ENCODE measurements at places on chromosomes 12 and 14.

DNA sequence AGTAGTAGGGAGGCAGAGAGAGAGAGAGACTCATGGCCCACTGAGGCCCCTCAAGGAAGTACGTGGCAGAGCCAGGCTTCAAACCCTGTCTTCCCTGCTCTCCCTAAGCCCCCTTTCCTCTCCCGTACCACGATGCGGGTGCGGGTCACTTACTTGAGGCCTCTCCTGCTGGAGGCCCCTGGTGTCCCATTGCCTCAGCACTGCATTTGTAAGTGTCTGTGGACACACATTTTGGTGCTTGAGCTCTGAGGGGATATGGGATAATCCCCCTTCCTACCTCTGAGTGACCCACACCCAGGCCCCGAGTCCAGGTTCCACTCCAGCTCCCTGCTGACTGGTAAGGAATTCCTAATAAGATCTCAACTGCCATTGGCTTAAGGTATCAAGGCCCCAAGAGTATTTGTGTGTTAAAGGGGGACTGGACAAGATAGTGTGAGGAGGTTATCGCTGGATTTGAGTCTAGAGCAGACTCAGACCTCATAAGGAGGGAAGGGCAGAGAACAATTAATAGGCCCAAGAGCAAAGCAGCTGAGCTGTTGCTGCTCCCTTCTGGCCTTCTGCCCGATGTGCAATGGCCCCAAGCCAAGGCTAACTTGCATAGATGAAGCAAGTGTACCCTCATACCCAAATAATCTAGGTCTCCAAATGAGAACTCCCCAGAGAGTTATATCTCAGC lies 71.9 kb downstream of the CRACR2A start:
- peak; percentile 9 for DNase-seq

- DNase-seq, result no peak
Measured at GRCh38 chr12:100123316-100124095, 19.2 kb downstream of the BLTP3B start.

DNA sequence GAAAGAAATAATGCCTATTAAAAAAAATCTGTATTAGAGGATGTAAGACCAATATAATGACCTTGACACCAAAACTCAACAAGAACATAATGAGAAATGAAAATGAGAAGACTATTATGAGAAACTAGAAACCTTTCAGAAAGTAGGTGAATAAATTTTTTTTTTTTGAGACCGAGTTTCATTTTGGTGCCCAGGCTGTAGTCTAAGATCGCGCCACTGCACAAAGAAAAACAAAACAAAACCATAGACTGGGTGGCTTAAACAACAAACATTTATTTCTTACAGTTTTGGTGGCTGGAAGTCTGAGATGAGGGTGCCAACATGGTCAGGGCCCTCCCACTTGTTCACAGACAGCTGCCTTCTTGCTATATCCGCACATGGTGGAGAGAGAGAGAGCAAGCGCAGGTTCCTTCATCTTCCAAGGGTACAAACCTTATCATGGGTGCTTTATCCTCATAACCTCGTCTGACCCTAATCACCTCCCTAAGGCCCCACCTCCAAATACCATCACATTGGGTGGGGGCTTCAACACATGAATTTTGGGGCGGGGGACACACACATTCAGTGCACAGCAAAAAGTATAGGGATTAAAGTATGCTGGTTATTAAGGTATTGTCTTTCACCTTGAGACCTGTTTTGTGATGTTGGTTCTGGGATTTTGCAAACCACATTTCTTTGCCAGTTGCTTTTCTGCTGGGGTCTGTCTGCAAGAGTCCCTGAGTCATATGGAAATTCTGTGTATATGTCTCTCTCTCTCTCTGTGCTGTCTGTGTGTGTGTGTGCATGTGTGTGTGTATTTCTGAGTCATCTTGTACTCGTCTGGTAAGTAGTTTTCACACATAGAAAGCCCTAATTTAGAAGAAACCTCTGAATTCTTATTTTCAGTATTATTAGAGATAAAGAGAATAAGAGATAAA lies 26.2 kb downstream of the ZCRB1 start:
- DNase-seq, result peak; percentile 57

- no peak for DNase-seq
Measured at GRCh38 chr14:59282378-59282765, 93.9 kb downstream of the DAAM1 start.

DNA sequence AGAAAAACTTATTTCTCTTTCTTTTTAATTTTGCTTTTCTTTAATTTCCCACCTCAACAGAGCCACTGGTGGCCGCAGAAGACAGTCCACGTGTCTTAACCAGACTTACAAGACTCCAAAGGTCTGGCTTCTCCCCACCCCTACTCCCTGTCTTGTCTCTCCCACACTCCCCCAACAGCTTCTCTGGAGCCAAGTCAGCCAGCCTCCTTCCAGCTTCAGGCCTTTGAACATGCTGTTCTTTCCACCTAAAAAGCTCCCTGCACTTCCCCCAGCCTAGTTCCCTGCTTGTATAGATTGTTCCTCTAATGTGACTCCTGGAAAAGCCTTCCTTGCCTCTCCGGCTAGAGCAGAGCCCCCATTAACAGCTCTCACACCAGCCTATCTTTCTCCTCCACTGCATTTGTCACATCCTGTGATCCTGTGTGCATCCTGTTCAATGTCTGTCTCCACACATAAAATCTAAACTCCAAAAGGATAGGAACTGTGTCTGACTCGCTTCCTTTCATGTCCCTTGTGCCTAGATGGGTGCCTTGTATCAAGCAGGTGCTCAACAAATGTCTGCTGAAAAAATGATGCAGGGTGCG lies 7.8 kb upstream of the DYNLL1 start:
- DNase-seq, result no peak

- no peak for DNase-seq
Measured at GRCh38 chr12:72723732-72724131, 451.6 kb downstream of the TRHDE start.

DNA sequence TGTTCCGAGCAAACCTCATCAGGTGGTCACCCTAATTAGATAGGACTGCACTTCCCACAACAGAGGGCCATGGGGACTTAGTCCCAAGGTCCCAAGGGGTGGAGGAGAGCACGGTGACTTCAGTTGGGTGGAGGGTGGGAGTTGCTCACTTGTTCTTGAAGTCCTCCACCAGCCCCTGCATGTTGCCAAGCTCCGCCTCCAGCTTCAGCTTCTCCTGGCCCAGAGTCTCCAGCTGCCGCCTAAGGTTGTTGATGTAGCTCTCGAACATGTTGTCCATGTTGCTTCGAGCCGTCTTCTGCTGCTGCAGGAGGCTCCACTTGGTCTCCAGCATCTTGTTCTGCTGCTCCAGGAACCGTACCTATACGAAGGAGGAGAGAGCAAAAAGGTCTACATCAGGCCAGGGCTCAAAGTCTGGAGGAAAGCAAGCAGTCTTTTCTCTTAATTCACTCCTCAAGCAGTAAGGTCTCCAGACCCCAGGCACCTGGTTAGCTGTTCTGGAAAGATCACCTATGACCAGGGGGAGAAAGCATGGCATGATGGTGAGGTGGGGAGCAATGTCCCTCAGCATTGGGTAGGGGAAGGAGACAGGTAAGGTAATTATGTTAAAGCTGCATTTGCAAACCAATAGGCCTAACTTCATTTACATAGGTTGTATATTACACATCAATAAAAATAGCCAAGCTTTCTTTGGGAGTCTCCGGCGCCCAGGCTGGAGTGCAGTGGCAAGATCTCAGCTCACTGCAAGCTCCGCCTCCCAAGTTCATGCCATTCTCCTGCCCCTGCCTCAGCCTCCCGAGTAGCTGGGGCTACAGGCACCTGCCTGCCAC lies 2.9 kb downstream of the KRT8 start:
- no peak for DNase-seq

DNA sequence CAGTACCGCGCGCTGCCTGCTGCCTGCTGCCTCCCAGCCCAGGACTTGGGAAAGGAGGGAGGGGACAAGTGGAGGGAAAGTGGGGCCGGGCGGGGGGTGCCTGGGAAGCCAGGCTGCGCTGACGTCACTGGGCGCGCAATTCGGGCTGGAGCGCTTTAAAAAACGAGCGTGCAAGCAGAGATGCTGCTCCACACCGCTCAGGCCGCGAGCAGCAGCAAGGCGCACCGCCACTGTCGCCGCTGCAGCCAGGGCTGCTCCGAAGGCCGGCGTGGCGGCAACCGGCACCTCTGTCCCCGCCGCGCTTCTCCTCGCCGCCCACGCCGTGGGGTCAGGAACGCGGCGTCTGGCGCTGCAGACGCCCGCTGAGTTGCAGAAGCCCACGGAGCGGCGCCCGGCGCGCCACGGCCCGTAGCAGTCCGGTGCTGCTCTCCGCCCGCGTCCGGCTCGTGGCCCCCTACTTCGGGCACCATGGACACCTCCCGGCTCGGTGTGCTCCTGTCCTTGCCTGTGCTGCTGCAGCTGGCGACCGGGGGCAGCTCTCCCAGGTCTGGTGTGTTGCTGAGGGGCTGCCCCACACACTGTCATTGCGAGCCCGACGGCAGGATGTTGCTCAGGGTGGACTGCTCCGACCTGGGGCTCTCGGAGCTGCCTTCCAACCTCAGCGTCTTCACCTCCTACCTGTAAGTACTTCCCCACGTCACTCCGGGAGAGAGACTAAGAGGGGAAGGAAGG lies at the start of gene LGR5:
TSS of gene LGR5 (plus strand) at position 186 of the 732 bp plus-strand sequence. CDS start at position 469, 283 bp downstream.
- peak; percentile 58 for DNase-seq

- no peak for DNase-seq
Measured at GRCh38 chr12:120847814-120848213, 56.3 kb downstream of the SPPL3 start.

GRCh38 chr12:49108958-49109404 lies 1.7 kb downstream of the LMBR1L start:
- peak; percentile 89 for DNase-seq

DNA sequence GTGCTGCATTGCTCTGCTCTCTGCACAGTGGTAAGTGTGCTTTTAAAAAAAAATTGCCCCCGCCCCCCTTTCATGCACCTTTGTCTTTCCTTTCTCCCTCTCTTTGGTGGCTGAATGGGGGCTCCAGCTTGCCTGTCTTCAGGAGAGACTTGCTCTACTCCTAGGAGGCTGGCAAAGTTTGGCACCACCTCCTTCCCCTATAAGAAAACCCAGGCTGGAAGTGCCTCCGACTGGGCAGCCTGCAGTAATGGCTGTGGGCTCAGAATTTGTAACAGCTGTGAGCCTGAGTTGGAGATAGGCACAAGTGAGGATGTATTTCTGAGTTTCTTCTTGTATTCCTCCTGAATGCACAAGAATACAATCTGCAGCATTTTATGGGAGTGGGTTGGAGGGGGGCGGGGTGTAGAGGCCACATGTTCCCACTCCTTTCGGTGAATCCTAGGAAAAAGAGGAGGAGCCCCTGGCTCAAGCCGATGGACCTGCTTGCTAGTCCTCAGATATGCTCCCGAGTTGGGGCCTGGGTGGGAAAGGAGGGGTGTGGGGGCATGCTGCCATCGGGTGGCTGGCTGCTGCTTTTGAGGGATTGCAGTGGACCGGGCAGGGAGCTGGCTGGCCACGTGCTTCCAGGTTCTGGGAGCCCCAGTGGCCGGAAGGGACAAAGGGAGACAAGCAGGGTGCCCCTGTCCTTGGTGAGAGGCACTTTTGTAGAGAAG lies 124.3 kb downstream of the TSPAN9 start:
- no peak for DNase-seq

- no peak for DNase-seq
Measured at GRCh38 chr12:31228811-31229792, 96.8 kb downstream of the SINHCAF start.

DNA sequence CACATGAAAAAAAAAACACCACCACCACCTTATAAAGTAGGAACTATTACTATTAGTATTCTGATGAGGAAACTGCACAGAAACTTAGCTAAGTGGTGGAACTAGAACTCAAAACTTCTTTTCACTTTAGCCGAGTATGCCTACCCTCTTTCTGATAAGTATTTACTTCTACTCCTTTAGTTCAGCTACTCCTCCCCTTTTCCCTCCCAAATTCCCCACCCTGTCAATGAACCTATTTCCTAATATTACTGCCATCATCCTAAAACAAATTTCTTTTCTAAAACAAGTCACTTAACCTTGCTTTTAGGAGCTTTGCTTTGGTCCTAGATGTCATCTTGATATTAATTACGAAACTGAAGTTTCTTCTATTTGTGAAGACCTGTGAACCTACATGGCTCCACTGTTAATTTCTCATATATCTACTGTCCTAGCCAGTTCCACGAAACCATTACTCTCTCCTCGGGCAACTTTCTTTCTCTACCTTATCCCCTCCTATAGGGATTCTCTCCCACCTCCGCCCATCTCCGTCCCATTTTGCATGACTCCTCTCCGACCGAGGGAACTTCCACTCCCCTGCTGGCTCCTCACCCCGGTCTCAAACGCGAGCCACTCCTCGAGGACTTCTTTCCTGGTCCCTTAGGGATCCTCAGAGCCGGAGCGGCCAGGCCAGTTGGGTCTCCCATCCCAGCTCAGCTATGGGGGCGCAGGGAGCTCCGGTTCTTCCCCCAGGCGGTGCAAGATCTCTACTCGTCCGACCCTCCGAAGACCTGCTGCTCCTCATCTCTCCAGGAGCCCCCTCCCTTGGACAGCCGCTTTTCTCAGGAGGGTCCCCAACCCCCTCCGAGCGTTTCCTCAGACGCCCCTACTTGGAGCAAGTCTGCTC lies 1.1 kb downstream of the NUMB start:
- DNase-seq, result peak; percentile 46

- DNase-seq, result no peak
Measured at GRCh38 chr14:47365233-47365632, 310.2 kb downstream of the MDGA2 start.

- DNase-seq, result no peak
Measured at GRCh38 chr12:80939231-80939950, 1.7 kb upstream of the LIN7A start.

- no peak for DNase-seq
Measured at GRCh38 chr12:6360578-6361490, 14.5 kb downstream of the SCNN1A start.

DNA sequence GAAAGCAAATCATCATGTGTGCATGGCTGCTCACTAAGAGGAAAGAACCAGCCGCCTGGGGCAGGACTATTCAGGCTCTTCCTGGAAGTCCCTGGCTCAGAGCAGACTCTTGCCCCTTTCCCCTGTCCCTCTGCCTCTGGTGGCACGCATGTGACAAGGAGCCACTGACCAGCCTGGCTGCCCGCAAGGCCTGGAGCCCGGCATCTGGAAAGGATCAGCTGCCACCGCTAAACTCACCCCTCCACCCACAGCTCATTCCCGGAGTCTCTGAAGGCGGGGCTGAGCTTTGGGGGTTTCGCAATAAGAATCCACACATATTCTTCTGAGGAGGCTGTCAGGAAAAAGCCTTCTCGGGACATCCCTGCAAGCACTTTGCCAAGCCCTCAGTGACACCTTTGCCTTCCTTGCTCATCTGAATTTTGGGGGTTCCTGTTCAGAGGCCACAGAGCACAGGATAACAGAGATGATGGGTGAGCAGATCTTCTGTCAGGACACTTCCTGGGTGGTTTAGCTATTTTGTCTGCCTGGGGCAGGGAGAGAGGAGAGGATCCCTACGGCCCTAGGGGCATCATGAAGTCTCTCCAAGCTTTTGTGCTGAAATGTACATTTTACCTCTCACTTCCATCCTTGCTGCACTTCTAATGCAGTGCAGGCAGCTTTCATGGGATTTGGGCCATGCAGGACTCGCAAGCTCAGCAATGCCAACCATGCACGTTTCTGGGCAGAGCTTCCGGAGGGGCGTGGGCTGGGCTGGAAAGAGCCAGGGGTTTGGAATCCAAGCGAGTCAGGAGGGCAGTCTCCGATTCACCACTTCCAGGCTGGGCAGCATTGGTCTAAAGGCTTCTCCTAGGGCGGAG lies 124.8 kb upstream of the MAP1LC3B2 start:
- peak; percentile 97 for DNase-seq
